ENCODE measurements at places on chromosomes 7 and 10. TPM values are rescaled to one million over a fixed set of nuclear protein-coding genes. Genes with fewer than 3 reads are reported as not detected.

CALML5 gene
- total RNA-seq = not detected

KCNH2 gene
- 14.4 TPM for total RNA-seq

CLDN3 gene
- total RNA-seq = 79.3 TPM

LEP gene
- 0.70 TPM for total RNA-seq

NPTX2 gene
- total RNA-seq = 2.3 TPM

ATOH7 gene
- total RNA-seq = 1.5 TPM

AFAP1L2 gene
- total RNA-seq = 41.6 TPM

SUN3 gene
- not detected for total RNA-seq

EN2 gene
- total RNA-seq = not detected

All from metanephros (tissue), 2 donors.